ENCODE measurements at places on chromosomes 3 and 15. TPM values are rescaled to one million over a fixed set of nuclear protein-coding genes. Genes with fewer than 3 reads are reported as not detected.
A peak's percentile ranks its signal among the peaks of the same experiment; 100 is the strongest.

The HTR3E gene
- total RNA-seq, result not detected

DNA sequence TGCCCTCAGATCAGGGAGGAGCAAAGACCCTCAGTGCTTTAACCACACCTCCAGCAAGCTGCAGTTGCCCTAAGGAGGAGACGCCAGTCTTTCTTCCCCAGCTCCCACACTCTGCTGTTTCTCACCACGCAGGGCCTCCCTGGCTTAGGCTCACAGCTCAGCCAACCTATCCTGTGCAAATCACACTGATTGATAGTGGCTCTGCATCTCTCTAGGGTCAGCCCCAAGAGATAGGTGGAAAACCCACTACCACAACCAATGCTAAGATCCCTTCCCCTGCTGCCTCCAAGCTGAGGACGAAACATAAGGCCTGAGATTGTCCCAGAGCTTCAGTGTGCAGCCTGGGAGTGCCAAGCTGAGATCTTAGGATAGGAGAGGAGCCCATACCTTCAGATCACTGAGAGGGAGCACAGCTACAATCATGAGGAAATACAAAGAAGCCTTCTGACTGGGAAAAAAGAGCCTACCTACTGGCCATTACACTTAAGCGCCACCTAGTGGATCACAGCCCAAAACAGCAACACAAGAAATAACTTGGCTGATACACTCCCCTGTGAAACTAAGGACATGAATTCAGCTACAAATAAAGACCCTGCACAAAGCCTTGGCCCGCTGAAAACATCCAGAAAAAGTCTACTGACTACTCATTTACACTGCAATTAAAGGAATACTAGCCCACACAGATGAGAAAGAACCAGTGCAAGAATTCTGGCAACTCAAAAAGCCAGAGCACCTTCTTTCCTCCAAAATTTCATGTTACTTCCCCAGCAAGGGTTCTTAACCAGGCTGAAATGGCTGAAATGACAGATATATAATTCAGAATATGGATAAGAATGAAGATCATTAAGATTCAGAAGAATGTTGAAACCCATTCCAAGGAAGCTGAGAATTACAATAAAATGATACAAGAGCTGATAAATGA lies 271.5 kb upstream of the DCBLD2 start:
- peak; percentile 56 for DNase-seq

- peak; percentile 37 for DNase-seq
These were observed 224.0 kb downstream of the SLCO3A1 start for GRCh38 chr15:92077353-92078085.

The HACD2 gene
- 34.3 TPM for total RNA-seq

The GOLGA6A gene
- total RNA-seq, result 0.31 TPM

GRCh38 chr3:189192725-189193124 lies 21.0 kb downstream of the TPRG1 start:
- no peak for DNase-seq

DNA sequence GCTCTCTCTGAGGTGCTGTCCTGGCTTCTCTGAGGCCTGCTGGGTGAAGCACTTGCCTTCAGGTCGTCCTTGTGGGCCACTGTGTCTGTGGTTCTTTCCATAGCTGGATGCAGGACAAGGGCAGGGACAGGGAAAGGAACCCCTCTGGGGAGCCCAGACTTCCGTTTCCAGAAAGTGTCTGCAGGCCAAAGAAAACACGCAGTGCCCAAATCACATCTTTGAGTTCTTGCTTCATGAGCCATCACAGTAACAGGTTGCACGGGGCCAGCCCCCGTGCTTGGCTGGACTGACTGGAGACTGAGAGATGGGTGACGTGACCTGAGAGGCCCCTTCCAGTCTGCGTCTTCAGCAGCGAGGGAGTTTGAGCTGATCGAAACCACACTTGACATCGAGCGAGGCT lies 115.8 kb downstream of the GABRG3 start:
- no peak for DNase-seq

GRCh38 chr3:25495304-25495703 lies 67.2 kb downstream of the RARB start:
- no peak for DNase-seq

- DNase-seq, result no peak
These were observed 305.7 kb downstream of the RYR3 start for GRCh38 chr15:33616475-33616874.

The ATP13A5 gene
- total RNA-seq, result not detected

DNA sequence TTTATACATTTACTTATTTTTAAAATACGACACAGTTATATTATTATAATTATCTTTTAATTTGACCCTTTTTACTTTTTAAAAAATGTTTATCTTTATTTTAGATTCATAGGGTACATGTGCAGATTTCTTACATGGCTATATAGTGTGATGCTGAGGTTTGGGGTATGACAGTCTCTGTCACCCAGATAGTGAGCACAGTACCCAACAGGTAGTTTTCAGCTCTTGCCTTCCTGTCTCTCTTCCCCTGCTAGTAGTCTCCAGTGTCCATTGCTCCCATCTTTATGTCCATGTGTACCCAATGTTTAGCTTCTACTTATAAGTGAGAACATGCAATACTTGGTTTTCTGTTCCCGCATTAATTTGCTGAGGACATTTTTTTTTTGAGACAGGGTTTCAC lies 21.8 kb upstream of the KCNMB2 start:
- DNase-seq, result no peak

The CD96 gene
- total RNA-seq, result 1.0 TPM

The EXD1 gene
- total RNA-seq, result not detected

- no peak for DNase-seq
These were observed 20.2 kb upstream of the LMCD1 start for GRCh38 chr3:8481380-8481779.

The KBTBD13 gene
- not detected for total RNA-seq

- DNase-seq, result no peak
These were observed 128.1 kb downstream of the NSMCE3 start for GRCh38 chr15:29141308-29142128.

The GOLGA8T gene
- total RNA-seq, result 0.32 TPM

GRCh38 chr3:188734395-188734794 lies 437.4 kb upstream of the TPRG1 start:
- no peak for DNase-seq

Data from astrocyte (in vitro differentiated cells and primary cell).